ENCODE measurements at places on chromosomes 5 and 9.

DNA sequence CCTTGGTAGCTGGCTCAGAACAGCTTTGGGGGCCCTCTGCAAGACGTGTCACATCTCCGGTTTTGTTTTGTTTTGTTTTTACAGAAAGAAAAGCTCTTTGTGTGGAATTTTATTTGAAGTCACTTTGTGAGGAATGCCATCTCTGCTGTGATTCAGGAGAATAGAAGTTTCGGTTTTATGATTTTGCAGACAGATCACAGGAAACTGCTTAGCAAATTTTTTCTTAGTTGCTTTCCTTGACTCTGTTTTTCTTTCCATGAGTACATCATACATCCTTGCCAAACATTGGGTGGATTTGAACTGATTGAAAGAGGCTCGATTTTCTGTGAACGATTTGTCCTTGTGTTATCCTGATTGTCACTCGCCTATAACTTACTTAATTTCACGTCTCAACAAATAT is 5.1 kb downstream of the SEMA5A start:
- no peak for DNase-seq

- peak; percentile 75 for DNase-seq
Measured at GRCh38 chr9:110583237-110583636, 3.7 kb upstream of the SVEP1 start.

- DNase-seq = no peak
Measured at GRCh38 chr5:79205965-79206364, 30.0 kb upstream of the JMY start.

GRCh38 chr9:134165357-134166315 is 1.3 kb upstream of the RNU6ATAC start:
- peak; percentile 19 for DNase-seq

DNA sequence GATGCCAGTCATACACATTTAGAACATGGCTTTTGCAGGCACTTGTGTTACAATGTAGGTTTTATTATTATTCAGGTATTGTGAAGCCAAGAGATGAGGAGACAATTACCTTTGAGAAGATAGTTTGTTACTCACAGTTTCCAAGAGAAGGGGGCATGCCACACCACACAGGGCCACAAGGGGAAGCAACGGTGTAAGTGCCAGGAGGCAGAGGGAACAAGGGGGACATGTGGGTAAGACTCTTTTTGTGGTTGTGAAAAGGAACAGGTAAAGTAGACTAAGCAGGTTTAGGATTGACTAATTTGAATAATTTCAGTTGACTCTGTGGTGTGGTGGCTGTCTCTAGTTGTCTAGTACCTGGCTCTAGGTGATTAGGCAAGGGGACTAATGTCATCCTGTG is 191.2 kb downstream of the TRPM6 start:
- no peak for DNase-seq

- no peak for DNase-seq
Measured at GRCh38 chr9:78989031-78989658, 582.6 kb upstream of the TLE4 start.

DNA sequence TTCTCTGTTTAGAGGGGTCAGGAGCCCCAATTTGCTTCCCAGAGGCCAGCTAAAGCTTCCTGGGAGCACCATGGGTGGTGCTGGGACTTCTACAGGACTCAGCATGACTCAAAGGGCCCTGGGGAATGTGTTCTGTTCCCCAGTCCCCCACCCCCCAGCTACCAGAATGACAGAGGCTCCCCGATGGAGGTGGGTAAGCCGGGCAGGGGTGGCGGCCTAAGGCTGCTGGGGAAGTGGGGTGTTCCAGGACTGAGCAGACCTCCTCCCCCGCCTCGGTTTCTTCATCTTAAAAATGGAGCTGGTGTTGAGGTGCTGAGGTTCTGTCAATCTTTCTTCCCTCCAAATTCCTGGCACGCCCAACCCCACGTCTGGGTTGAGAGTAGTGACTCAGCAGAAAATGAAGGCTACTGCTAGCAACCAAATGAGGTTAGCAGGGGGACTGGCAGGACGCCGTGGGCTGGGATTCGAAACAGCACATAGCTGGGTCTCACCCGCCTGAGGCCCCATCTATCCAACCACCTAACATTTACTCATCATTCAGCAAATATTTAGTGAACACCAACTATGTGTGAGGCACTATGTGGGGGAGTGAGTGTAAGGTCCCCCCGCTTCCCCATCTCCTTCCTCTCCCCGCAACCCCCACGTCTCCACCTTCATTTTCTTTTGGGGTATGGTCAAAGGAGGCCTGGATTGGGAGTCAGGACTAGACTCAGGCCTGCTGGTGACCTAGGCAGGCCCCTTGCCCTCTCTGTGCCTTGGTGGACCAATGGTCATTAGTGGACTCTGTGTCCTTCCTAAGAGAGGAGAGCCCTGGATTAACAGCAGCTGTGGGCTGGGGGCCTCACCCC is 50.2 kb downstream of the C9orf50 start:
- peak; percentile 94 for DNase-seq

DNA sequence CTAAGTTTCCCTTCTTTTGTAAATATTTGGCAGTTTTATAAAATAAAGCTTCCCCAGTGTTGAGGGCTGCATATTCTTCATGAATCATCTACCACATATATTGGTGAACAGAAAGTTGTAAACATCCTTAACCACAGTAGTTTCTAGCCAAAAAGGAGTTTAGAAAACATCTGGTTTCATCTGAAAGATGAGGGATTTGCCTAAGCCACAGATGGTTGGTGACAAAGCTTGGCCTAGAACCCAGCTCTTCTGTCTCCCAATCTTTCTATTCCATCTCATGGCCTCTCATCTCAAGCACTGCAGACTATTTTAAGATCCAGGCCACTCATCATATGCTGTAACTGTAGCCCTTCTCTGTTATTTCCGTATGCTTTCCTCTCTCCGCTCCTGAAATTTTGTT is 232.3 kb upstream of the TRPM3 start:
- DNase-seq = peak; percentile 30

DNA sequence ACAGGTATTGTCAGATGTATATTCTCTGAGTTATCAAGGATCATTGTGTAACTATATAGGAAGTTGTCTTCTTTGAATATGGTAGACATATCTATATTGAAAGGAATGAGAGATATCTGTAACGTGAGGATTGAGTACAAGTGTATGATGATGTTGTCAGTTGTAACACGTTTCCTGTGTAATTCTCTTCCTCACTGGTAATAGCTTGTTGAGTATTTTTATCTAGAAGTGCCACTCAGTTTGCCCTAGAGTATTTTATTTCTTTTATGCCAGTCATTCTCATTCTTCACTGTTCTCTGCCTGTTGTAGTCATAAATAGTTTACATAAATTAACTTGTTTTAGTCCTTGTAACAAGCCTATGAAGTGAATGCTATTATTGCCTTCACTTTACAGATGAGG is 172.1 kb downstream of the BAAT start:
- no peak for DNase-seq

DNA sequence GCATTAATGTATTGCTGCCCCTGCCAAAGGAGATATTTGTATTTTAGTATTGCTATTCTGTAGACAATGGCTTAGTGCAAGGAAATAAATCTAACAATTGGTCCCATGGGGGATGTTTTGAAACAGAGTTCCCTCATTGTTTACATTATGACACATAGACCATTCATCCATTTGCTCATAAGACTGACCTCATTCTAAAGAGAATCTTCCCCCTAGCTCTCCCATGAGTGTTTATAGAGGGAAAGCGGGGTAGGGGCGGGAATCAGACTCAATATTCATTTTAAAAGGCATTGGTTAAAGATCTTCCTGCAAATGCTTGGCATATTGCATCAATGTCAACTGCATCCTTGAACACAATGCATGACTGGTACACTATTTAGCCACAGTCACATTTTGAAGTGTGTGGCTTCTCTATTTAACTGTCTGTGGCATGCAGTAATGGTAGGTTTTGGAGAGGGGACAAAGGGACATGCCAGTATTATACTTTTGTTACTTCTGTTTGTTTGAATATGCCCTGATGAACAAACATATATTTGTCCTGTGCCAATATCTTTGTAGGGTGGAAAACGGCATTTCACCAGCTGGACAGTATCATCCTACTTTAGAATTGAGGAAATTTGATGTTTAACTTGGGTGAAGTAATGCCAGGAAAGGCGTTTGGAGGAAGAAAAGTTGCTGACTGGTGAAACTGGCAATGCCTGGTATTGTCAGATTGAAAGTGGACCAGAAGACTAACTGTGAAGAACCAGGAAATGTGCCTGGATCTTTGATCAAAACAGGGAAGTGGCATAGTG is 84.1 kb upstream of the MEGF10 start:
- peak; percentile 81 for DNase-seq

Data from RPMI7951 (cell line).